GM04503 (cell line): ENCODE measurements at places on chromosomes 7 and 10.

DNA sequence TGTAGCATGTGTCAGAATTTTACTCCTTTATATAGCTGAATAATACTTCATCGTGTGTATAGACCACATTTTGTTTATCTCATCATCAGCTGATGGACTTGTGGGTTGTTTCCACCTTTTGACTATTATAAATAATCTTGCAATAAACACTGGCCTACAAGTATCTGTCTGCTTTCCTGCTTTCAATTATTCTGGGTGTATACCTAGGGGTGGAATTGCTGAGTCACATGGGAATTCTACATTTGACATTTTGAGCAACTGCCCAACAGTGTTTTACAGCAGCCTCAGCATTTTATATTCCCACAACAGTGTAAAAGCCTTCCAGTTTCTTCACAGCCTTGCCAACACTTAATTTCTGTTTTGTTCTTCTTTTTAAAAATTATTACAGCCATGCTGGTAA lies 200.3 kb upstream of the PRSS1 start:
- DNase-seq = no peak

- DNase-seq = no peak
Observed at GRCh38 chr10:118116715-118117449, 70.1 kb upstream of the RAB11FIP2 start.

- no peak for DNase-seq
Observed at GRCh38 chr10:26437637-26438461, at the start of gene APBB1IP. Gene APBB1IP (plus strand): TSS chr10:26438341. CDS start chr10:26492327, 53,986 bp downstream.

- DNase-seq = no peak
Observed at GRCh38 chr7:44097064-44097932, 6.8 kb upstream of the AEBP1 start.

- no peak for DNase-seq
Observed at GRCh38 chr7:128795129-128795528, 3.4 kb downstream of the CCDC136 start.

DNA sequence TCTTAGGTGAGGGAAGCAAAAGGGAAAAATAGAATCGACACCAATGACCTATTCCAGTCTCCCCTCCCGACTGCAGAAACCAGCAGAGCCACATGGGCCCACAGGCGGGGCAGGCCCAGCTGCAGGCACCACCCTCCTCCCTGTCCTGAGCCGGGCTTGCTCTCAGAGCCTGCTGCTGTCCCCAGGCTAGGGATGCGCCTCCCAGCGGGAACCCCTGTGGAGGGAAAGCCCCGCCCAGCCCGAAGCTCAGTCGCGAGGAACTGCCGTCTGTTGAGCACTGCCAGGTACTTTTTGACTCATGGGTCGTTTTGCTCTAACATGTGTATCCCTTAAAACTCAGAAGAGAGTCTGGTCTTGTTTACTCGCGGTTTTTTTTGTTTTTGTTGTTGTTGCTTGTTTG lies 124.5 kb upstream of the RET start:
- no peak for DNase-seq

GRCh38 chr7:132402751-132403245 lies 173.5 kb downstream of the PLXNA4 start:
- DNase-seq = peak; percentile 56

GRCh38 chr10:124763267-124763666 lies 19.1 kb upstream of the FAM53B start:
- DNase-seq = no peak

DNA sequence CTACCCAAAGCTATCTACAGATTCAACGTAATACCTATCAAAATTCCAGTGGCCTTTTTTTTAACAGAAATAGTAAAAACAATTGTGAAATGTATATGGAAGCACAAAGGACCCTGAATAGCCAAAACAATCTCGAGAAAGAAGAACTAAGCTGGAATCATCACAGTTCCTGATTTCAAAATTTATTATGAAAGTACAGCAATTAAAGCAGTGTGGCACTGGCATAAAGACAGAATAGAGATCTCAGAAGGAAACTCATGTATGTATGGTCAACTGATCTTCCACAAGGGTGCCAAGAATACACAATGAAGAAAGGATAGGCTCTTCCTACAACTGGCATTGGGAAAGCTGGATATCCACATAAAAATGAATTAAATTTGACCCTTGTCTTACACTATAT lies 23.2 kb downstream of the PNLIPRP3 start:
- DNase-seq = no peak

GRCh38 chr10:112738606-112739591 lies 211.1 kb upstream of the TCF7L2 start:
- no peak for DNase-seq

- no peak for DNase-seq
Observed at GRCh38 chr7:33952824-33953223, 47.5 kb downstream of the BMPER start.

GRCh38 chr7:49866910-49867309 lies 93.5 kb downstream of the VWC2 start:
- no peak for DNase-seq

DNA sequence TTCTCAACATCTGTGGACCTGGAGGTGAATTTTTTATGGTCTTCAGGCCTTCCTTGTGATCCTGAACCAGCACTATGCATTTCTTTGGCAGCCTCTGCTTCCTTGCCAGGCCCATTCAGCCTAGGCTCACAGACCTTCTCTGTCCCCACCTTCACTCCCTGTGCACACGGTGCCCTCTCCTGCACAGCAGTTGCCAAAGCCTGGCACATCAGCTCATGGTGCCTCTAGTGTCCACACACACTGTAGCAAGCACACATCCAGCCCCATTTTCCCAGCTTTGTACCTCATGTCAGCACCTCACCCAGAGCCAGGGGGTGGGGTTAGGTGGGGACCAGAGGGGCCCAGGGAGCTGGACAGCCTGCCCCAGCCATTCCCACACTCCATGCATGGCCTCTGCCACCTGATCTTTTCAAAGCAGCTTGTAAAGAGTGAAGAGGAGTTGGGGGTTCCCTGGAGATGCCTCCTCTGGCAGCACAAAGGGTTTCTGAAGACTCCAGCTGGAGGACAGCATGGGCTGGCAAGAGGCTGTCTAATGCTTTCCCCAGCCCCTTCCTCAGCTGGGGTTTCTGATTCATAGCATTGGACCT lies 57.9 kb upstream of the TMEM72 start:
- no peak for DNase-seq

DNA sequence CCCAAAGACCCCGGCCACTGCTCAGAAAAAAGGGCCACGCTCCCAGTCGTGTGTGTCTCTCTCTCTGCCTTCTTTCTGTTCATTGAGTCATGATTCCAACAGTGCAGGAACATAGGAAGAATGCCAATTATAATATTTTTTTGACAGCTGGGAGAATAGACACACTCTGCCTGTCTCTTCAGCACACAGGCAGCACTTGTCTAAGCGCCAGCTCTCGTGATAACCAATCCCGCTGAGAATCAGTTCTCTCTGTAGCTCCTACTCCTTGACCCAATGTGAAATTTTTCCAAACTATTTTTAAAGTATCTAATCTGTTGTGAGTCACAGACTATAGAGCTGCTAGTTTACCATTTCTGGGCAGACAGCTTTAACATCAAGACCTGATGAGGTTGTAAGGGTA lies 145.7 kb upstream of the RHEB start:
- no peak for DNase-seq

DNA sequence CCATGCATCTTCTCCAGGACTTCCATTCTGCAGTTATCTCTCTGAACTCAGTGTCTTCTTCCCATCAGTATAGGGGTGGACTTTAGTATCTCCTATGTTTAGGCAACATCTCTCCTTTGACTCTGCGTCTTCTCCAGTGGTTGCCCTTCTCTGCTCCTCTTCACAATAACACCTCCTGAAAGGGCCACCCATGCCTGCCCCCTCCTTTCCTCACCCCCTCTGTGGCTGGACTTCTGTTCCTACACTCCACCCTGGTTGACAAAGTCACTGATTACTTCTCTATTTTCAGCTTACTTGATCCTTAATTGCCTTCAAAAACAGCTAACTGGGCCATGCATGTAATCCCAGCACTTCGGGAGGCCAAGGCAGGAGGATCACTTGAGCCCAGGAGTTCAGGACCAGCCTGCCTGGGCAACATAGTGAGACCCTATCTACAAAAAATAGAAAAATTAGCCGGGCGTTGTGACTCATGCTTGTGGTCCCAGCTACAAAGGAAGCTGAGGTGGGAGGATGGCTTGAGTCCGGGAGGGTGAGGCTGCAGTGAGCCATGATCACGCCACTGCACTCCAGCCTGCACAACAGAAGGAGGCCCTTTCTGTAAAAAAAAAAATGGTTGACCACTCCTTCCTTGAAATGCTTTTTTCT lies 13.7 kb downstream of the SRGN start:
- no peak for DNase-seq

DNA sequence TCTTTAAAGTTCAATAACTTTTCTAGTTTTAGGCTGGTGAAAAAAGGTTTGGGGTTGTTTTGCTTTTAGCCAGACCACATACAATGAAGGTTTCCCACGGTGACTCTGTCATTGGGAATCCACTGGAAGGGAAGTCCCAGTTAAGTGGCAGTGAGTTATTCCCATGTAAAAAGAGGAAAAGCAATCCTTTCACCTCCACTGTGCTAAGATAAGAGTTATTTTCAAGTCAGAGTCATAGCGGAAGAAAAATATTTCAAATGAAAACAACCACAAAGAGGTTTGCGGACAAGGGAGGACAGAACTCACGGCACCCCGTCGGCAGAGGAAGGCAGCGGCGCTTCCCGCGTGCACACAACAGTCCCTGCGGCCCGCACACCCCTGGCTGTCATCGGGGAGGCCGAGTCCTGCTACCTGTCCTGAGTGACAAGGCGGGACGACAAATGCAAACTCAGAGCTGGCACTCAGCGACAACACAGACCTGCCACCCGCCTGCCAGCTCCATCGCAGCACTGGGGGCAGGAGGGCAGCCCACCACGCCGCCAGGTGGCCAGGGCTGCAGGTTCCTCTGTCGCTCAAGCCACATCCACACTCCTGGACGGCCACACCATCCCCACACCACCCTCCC lies 9.3 kb upstream of the PAPOLB start:
- no peak for DNase-seq

- DNase-seq = no peak
Observed at GRCh38 chr10:3828404-3829155, 43.6 kb upstream of the KLF6 start.

DNA sequence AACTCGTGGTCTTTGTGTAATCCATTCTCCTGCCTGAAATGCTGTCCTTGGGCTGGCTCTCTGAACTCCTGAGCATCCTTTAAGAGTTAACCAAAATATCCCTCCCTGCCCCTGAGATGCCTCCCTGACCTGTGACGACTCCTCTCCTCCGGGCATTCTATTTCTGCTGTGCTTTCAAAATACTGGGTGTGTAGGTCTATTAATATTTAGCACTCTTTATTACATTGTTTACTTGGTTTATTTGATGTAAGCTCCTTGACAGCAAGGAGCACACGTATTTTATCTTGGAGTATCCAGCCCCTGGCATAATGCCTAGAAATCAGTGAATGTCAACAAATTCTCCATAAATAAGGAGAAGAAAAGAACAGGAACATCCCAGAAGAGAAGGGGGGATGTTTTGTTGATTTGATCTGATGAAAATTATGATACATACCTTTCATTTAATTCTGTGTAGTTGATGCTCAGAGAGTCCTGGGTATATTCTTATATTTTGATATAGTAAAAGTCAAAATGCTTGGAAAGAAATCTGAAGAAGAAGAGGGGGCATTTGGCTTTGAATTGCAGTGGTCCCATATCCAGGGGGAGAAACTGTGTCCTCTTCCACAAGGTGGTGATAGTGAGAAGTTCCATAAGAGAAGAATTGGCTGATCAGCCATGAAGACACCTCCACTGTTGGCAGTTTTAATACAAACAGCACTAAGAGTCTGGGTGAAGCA lies 107.7 kb upstream of the MPP7 start:
- no peak for DNase-seq

GRCh38 chr10:14565199-14565598 lies 209.5 kb downstream of the FAM107B start:
- no peak for DNase-seq

DNA sequence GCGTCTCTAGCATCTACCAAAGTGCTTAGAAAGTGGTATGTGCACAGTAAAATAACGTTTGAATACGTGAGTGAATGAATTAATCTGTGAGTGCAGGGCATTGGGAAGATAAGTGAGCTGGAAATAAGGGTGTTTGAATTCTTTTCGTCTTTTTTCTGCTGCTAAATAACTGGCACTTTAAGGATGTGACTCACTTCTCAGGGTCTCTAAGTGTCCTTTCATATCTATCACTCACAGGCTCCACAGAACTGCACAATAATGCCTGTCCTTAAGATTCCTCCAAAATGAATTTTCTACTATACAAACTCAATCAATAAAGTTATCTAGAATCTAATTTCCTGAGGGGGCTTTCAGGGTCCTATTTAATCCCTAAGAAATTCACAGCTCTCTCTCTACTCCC lies 3.2 kb upstream of the DGKB start:
- DNase-seq = no peak

DNA sequence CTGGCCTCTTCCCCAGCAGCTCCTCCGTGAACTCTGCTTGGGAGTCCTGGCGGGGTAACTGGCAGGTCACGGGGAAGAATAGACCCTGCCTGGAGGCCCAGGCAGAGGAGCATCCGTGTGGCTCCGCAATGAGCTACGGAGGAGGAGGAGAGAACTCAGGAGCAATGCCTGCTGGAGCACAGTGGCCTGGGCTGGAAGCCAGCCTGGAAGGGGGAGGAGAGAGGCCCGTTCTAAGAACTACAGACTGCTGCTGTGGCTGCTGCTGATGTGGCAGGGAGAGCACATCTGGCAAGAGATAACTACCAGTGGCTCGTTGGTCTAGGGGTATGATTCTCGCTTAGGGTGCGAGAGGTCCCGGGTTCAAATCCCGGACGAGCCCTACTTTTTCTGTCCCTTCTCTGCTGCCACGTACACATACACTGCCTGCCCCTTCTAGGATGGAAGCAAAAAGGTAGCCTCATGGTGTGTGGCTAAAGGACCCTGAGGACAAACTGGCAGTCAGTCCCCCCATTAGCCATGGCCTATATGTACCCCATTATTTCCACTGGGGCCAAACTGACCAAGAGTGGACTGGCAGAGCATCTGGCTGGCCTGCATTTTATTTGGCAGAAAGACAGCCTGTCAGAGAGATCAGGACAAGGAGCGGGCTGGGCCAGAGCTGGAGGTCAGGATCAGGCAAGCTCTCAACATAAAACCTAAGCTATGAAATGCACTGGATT lies 7.7 kb upstream of the OPN1SW start:
- DNase-seq = peak; percentile 40

GRCh38 chr7:15403751-15404150 lies 158.1 kb downstream of the AGMO start:
- DNase-seq = no peak

GRCh38 chr10:114401195-114401791 lies 3.0 kb downstream of the AFAP1L2 start:
- peak; percentile 76 for DNase-seq

DNA sequence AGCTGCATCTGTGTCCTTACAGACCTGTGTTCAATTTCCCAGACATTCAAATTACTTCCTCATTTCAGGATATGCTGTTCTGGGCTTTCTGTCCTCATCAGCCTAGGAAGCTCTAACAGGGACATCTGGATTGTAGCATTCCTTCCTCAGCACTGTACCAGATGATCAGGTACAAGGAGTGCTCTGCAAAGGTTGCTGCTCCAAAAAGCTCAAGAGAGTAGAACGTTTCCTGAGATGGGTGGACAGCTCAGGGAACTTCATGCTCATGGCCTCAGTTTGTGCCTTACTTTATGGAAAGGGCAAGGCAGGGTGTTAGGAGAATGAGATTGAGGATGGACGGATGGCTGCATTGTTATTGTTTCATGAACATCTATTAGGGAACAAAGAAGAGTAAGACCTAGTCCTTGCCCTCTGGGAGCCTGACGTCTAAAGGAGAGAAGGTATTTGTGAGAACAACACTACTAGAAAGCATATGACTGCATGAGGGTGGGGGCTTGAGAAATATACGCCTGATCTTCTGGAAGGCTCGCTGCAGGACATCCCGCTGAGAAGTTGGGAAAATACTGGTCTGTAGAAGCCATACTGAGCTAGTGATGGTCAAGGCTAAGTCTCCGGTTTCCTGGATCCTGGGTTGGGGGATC lies 10.5 kb upstream of the ZNF212 start:
- no peak for DNase-seq
